Femur (tissue), 1 donor: ENCODE measurements at places on chromosomes 3 and 15.

- DNase-seq, result no peak
Measured at GRCh38 chr3:112101916-112102315, 15.7 kb downstream of the C3orf52 start.

- no peak for DNase-seq
Measured at GRCh38 chr3:73804204-73804603, 179.5 kb upstream of the PDZRN3 start.

DNA sequence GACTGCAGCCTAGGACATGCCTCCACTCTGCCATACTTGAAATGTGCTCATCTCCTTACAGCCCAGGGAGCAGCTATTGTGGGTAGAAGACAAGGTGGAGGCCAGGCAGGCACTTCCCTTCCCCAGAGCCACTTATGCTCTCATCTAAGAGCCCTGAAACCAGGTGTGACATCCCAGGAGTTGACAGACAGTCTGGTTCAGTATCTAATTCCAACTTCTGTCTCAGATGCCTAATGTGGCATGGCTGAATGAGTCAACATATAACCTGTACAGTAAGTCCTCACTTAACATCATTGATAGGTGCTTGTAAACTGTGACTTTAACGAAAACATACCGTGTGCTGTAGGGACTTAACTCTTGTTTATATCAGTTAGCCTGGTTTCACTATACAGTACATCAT lies 1.2 kb upstream of the CAPN3 start:
- no peak for DNase-seq

- no peak for DNase-seq
Measured at GRCh38 chr3:17401912-17402311, 340.5 kb downstream of the TBC1D5 start.

- peak; percentile 20 for DNase-seq
Measured at GRCh38 chr15:101019366-101019896, 100.3 kb downstream of the LRRK1 start.

GRCh38 chr3:50205413-50206276 lies 574 bp downstream of the SLC38A3 start:
- DNase-seq, result no peak

DNA sequence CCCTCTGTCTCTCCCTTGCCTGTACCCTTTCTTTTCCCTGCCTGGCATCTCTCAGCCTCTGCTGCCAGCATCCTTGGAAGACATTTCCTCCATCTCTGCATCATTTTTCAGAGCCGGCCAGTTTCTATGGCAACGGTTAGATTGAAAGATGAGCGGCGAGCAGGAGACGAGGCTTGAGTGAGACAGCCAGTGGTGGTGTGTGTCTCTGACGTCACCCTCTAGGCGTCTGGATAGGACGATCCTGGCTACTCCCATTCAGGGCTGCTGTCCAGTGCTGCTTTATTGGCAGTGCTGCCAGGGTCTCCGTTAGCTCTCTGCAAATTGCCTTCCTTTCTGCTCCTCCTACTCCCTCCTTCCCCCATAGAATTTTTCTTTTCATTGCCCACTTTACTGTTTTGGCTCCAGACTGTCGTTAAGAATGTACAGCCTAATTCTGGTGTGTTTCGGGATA lies 57.9 kb downstream of the TRAK1 start:
- DNase-seq, result peak; percentile 92

GRCh38 chr3:174938102-174938501 lies 79.0 kb downstream of the NAALADL2 start:
- no peak for DNase-seq

- DNase-seq, result no peak
Measured at GRCh38 chr3:176961916-176962315, 235.4 kb downstream of the TBL1XR1 start.
